Activated T-helper 1 cell treated with Interleukin-2 at 50 U/mL for 16 hours (primary cell): ENCODE measurements at places on chromosomes 16 and 17.

DNA sequence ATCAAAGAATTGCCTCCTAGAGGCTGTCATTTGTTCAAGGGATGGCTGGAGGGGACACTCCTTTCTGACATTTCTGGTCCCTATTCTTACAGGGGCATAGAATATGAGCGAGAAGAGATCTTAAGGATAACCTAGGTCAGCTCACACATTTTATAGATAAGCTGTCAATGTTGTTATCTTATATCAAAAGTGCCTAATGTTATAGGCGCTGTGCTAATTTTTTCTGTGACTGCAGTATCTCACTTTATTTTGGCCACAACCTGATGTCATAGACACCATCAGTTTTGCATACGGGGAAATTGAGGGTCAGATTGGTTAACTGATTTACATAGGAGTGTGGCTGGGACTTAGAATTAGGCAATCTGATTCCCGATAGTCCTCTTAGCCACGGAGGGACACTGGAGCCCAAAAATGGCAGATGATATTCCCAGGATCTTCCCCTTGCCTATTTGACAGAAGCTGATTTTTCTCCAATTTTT lies 1.2 kb downstream of the CPD start:
- no peak for DNase-seq

DNA sequence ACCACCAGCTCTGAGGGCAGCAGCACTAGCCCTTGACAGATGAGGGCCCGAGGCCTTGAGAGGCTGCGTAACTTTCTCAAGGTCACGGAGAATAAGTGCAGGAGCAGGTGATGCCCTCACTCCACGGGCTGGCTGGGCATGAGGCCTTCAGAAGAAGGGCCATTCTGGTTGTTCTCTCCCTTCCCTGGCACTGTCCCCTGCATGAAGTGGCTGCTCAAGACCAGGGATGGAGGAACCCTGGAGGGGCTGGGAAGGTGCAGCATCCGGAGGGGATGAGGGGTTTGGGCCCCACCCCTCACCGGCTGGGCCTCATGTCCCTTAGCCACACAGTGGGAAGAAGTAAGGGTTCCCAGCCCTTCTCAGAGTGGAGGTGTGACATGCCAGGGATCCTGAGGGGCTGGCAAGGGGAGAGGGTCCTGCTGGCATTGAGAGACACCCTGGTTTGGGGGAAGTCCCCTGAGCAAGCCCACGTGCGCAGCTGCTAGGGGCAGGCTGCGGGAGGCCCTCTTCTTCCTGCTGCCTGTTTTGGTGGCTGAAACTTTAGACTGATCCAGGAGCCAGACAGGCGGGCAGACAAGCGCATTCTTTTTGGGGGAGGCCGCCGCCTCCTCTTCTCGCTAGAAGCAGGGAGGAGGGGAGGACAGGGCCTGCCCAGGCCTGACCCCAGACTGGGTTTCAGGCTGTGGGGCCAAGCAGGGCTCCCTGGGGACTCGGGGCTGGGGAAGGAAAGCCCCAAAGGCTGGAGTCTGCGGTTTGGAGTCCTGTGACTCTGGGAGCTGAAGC lies 74.0 kb downstream of the N4BP1 start:
- DNase-seq = no peak

DNA sequence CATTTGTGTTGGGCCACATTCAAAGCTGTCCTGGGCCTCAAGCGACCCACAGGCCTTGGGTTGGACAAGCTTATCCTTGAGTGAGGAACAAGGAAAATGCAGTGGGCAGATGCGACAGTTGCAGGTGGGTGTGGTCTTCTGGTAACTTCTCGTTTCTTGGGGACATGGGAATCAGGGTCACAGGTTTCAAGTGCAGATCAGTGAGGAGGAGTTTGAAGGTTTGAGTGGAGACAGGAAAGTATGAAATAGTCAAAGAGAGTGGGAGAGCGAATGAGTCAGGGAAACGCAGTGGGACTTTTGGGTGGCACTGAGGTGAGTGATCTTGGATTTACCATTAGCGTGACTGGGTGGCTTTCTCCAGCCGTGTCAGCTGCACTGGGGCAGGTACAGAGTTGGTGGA lies 15.4 kb upstream of the CCL22 start:
- no peak for DNase-seq

GRCh38 chr16:77684181-77684526 lies 38.2 kb upstream of the NUDT7 start:
- no peak for DNase-seq

DNA sequence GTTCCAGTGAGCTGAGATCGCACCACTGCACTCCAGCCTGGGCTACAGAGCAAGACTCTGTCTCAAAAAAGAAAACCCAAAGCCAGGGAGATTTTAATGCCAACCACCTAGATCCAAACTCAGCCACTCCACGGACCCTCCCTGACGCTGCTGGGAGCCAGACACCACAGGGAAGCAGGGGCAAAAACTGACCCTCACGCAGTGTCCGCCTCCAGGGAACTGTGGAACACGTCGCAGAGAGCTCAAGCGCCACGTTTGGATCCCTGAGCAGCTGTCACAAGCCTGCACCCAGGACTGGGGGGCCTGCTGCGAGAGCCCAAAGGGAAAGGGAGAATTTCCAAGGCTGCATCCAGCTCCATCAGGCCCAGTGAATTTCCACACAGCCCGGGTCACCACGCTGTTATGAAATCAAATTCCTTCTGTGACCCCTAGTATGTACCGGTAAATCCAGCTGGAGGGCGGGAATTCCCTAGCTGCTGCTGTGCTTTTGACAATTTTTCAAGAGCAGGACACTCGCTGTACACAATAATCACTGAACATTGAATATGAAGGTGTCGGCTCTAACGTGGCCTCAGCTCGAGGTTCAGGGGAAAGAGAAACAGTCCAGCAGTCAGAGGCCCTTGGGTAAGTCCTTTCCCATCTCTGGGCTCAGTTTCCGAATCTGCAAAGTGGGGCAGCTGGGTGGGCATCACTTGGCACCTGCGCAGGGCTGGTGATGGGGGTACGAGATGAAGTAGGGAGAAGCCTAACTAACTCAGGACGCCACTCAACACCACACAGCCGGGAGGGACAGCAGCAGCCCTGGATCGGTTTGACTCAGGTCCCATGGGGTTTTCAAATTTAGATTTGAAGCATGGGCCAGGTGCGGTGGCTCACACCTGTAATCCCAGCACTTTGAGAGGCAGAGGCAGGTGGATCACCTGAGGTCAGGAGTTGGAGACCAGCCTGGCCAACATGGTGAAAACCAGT lies 8.6 kb downstream of the CARHSP1 start:
- no peak for DNase-seq

DNA sequence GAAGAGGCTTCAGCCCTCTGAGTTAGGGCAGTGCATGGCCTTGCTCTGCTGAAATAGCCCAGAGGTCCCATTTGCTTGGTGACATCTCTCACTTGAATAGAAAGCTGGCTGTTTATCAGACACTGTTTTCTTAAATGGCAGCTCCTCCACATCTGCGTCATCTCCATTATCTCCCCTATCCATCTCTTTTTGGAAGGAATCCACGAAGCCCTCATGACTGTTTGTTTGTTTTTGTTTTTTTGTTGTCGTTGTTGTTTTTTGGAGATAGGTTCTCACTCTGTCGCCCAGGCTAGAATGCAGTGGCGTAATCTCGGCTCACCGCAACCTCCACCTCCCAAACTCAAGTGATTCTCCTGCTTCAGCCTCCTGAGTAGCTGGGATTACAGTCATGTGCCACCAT lies 16.6 kb downstream of the NAA60 start:
- no peak for DNase-seq

DNA sequence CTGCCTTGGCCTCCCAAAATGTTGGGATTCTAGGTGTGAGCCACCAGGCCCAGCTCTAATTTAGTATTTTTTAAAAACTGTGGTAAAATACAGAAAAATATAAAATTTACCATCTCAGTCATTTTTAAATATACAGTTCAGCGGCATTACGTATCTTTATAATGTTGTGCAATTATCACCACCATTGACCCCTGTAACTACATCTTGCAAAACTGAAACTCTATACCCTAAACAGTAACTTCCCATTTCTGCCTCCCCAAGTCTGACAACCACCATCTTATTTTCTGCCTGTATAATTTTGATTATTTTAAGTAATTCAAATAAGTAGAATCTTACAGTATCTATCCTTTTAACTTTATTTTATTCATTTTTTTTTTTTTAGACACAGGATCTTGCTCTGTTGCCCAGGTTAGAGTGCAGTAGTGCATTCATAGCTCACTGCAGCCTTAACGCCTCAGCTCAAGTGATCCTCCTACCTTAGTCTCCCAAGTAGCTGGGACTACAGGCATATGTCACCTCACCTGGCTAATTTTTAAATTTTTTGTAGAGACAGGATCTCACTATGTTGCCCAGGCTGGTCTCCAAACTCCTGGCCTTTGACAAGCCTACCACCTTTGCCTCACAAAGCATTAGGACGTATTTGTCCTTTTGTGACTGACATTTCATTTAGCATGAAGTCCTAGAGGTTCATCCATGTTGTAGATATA lies 10.9 kb upstream of the GGA2 start:
- DNase-seq = no peak
